Thyroid gland (tissue), 4 donors: ENCODE measurements at places on chromosomes 6 and 20.

GRCh38 chr6:170086639-170087420 is 204.0 kb downstream of the DLL1 start:
- DNase-seq: no peak

GRCh38 chr6:89311853-89312531 is 3.1 kb downstream of the GABRR2 start:
- DNase-seq: peak; percentile 74

GRCh38 chr6:148620579-148621298 is 126.1 kb upstream of the UST start:
- DNase-seq: no peak

- no peak for DNase-seq
Observed at GRCh38 chr6:23179994-23180393, 610.6 kb downstream of the HDGFL1 start.

- no peak for DNase-seq
Observed at GRCh38 chr20:32111753-32112152, 2.2 kb downstream of the TM9SF4 start.

GRCh38 chr6:17892097-17892686 is 95.2 kb downstream of the KIF13A start:
- no peak for DNase-seq

DNA sequence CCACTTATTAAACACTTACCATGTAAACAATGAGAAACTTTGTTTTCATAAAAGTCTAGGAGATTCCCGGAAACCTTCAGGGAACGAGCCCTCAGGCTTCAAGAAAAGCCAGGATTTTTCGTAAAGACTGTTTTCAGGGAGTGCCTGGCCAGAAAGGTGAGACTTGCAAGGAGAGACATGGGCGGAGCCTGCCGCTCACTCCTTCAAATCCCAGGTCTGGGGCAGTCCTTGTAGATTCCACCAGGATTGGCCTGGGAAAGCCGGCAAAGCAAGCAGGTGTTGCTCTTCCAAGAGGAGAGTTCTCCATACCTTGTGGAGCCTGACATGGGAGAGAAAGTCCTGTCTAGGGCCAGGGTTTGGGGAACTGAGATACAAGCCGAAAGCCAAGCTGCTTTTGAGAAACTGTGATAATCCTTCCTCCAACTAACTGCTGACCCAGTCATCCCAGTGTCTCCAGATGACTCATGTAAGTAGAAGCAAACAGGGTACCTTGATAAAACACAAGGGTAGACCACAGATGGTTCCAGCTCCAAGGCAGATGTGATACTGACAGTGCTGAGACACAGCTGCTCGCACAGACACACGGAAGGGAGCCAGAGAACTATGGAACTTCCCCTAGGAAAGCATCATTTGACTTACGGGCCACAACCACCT is 69.4 kb upstream of the NAA20 start:
- DNase-seq: no peak

- DNase-seq: no peak
Observed at GRCh38 chr6:159642481-159642880, 50.6 kb downstream of the SOD2 start.

GRCh38 chr20:51579137-51579536 is 36.6 kb upstream of the NFATC2 start:
- DNase-seq: no peak

- DNase-seq: no peak
Observed at GRCh38 chr6:24214984-24215383, 89.0 kb downstream of the NRSN1 start.

GRCh38 chr20:53343448-53343847 is 250.2 kb downstream of the ZNF217 start:
- no peak for DNase-seq

DNA sequence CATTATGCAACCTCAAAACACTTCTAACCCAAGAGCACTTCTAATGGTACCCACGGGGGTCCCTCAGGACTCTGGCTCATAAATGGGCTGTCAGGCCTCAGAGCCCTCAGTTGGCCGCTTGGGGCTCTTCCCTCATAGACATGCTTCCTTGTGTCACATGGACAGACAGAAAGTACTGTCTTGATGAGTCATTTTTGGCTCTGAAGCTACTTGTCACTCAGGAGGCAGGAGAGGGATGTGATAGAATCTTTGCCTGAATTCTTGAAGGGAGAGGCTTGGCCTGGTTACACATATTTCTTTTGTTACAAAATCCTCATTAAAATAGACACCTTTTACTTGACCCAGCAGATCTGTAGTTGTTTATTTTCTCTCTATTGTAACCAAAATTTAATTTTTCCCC is 15.1 kb upstream of the EDN1 start:
- no peak for DNase-seq

GRCh38 chr6:28875191-28875747 is 48.5 kb downstream of the TRIM27 start:
- DNase-seq: no peak

GRCh38 chr6:9766240-9766915 is 648.5 kb downstream of the TFAP2A start:
- DNase-seq: no peak

DNA sequence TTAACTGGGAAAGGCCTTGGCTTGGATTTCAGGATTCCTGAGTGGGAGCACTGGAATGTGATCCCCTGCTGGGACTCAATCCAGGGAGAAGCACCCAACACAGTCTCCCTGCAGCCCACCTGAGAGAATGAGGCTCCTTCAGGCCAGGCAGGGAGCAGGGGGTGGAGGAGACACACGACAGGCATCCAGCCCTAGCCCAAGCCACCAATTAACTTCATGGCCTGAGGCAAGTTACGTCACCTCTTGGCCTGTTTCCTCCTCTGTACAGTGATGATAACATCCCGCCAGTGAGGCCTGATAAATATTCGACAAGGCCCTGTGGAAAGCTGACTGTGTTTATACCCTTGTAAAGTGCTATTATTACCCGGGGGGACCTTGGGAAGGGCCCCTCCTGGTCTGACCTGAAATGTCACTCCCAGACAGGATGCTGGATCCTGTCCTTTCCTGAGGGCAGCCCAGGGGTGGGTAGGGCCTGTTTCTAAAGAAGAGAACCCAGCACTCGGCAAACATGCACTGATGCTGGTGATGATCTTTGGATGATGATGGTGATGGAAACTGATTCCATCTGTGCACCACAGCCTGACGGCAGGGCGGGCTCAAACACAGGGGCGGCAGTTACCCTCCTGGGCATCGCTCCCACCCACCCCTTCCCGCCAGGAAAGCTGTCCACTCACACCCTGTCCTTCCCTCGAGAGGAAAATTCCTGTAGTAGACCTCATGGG is 12.4 kb downstream of the FRS3 start:
- DNase-seq: no peak

GRCh38 chr20:14055127-14055742 is 59.9 kb downstream of the MACROD2 start:
- DNase-seq: no peak

DNA sequence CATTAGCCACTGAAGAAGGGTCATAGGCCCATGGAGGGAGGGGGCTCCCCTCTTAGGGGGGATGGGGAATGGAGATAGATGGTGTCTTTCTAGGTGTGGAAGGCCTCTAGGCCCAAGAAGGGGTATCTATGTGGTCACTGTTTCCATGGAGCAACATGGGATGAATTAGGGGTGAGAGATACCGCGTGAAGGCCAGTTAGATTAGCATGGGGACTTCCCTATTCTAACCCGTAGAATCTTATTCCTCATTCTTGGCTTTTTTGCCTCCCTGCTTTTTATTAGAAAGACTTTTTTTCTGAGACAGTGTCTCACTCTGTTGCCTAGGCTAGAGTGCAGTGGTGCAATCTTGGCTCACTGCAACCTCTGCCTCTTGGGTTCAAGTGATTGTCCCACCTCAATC is 3.2 kb downstream of the RAB44 start:
- no peak for DNase-seq

GRCh38 chr20:48006036-48006833 is 221.0 kb upstream of the SULF2 start:
- DNase-seq: no peak

GRCh38 chr20:11051136-11051535 is 377.3 kb upstream of the JAG1 start:
- DNase-seq: no peak

GRCh38 chr20:38737887-38738286 is 10.4 kb upstream of the ACTR5 start:
- DNase-seq: no peak

- DNase-seq: no peak
Observed at GRCh38 chr6:141467881-141468280, 664.8 kb upstream of the GJE1 start.

DNA sequence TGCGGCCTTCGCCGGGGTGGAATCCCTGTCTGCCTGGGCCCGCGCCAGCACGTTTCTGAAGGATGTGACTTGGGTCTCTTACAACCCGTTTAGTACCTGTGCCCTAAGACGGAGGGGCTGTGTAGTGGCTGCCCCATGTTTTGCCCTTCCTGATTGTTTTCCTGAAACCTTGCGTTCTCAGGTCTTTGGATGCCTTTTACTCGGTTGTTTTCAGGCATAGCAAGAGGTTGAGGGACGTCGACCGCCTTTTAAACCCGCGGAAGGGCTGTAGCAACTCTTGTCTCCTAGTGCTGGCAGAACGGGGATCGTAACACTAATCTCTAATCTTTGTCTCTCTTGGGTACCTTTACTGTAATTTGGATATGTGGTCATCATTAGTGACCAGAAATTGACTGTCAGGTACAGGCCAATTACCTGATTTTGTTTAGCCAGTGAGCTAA is 706 bp upstream of the NANP start:
- DNase-seq: no peak

- no peak for DNase-seq
Observed at GRCh38 chr6:74166849-74167248, 470.8 kb downstream of the CD109 start.

GRCh38 chr20:4150070-4150441 is 134.7 kb upstream of the RNF24 start:
- no peak for DNase-seq

GRCh38 chr6:111361648-111362047 is 121.4 kb downstream of the REV3L start:
- DNase-seq: peak; percentile 37

GRCh38 chr6:42212442-42212841 is 5.2 kb downstream of the MRPS10 start:
- no peak for DNase-seq

- DNase-seq: no peak
Observed at GRCh38 chr6:163444077-163444476, 29.6 kb downstream of the QKI start.

DNA sequence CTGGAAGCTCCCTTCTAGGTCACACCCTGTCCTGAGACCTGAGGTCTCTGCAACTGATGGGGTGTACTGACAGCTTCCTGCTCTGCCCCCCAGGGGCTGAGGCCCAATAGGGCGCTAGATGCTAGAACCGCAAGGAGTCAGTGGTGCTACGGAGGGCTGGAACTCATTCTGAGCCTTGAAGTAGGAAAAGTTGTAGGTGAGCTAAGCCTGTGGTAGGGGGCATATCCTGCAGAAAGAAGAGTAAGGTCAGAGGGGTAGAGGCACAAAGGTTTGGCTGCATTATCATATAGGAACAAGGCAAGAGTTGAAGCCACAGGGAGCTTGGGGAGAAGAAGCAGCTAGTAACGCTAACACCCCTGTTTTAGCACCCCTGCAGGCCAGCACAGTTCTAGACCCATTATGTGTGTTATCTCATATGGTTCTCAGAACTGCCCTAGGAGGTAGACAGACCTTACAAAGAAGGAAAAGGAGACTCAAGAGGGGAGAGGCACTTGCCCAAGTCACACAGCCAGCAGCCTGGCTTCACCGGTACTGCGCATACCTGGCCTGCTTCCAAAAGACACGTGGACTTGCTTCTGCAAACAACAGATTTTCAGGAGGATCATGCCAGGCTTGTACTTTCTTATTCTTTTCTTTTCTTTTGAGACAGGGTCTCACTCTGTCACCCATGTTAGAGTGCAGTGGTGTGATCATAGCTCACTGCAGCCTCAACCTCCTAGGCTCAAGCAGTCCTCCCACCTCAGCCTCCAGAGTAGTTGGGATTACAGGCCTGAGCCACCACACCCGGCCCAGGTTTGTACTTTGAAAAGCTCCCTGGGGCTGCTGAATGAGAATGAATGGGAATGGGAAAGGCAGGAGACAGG is 156.1 kb downstream of the MRPL14 start:
- DNase-seq: peak; percentile 96

DNA sequence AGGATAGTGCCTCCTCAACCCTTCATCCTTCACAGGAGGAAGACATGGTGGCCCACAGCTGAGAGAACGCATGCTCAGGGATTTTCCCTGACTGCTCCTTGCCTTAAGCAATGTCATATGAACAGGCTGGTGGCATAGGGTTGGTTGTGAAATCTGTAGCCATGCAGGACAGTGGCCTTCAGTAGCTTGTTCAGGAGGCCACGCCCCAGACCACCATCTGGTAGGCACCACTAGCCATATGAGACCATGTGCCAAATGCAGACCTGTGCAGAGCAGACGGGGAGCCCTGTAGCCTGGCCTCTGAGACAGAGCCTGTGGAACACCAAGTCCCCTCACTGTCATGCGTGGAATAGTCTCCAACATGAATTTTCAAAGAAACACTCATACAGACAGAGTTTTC is 76.5 kb downstream of the ADTRP start:
- no peak for DNase-seq

GRCh38 chr6:27053738-27054137 is 193.8 kb upstream of the PRSS16 start:
- DNase-seq: no peak

DNA sequence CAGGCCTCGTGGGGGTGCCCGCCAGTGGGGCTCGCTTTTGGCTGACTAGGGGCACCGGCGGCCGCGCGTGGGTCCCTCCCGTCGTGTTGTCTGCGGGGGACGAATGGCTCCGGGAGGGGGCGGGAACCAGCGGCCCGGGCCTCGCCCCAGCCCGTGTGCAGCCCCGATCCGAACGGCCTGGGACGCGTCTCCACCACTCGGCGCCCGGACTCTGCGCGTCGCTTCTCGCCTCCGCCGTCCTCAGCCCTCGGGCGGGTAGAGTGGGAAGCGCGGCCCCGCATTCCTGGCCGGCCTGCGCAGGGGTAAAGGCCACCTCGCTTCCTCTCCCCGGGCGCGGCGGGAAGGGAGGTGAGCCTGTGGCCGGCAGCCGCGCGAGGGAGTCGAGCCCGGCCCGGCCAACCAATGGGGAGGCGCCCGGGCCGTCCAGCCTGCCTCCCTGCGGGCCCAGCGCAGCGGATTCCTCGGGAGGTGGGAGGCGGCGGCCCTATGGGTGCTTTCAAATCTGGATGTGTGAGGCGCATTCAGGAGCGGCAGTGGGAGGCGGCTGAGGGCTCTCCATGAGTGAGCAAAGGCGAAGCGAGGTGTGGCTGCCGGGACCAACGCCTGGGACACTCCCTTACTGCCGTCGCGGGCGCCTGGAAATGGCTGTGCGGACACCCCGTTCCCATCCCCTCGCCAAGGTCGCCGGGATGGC is 1.1 kb upstream of the ZBTB46 start:
- DNase-seq: peak; percentile 51

DNA sequence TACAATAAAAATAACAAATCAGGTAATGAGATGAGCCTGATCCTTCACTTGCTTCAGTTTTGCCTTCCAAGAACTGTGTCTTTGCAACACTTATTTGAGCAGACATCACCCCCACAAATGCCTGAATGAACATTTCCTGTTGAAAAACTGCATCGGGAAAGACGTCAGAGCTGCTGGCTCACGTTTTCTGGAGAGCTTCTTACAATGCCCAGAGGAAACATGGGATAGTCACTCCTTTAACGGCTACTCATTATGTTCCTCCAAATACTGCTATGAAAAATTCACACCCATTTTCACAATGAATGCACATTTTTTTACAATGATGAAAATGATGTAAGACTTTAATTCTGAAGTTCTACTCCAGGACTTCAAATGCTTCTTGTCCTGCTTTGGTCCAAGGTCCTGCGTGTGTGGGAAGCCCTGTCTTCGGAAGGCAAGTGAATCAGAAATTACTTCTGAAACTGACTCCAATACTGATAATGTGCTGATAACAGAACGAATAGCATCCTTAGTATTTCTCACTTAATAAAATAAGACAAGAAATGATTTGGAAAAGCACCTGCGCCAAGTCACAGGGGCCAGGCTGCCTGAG is 238.0 kb downstream of the ANKRD60 start:
- no peak for DNase-seq
